ENCODE measurements at places on chromosomes 11 and 22.

GRCh38 chr11:18332302-18332701 lies 9.9 kb downstream of the GTF2H1 start:
- no peak for DNase-seq

- DNase-seq: peak; percentile 14
Observed at GRCh38 chr22:28989035-28989464, 72.6 kb downstream of the C22orf31 start.

- peak; percentile 74 for DNase-seq
Observed at GRCh38 chr11:30540781-30541180, 45.4 kb downstream of the MPPED2 start.

GRCh38 chr11:105181521-105181920 lies 42.0 kb upstream of the CARD18 start:
- peak; percentile 6 for DNase-seq

- DNase-seq: no peak
Observed at GRCh38 chr22:49691256-49691655, 136.4 kb downstream of the BRD1 start.

GRCh38 chr22:37544955-37545702 lies 15.2 kb upstream of the CDC42EP1 start:
- peak; percentile 74 for DNase-seq

GRCh38 chr11:63639199-63639832 lies 25.1 kb upstream of the PLAAT3 start:
- no peak for DNase-seq

DNA sequence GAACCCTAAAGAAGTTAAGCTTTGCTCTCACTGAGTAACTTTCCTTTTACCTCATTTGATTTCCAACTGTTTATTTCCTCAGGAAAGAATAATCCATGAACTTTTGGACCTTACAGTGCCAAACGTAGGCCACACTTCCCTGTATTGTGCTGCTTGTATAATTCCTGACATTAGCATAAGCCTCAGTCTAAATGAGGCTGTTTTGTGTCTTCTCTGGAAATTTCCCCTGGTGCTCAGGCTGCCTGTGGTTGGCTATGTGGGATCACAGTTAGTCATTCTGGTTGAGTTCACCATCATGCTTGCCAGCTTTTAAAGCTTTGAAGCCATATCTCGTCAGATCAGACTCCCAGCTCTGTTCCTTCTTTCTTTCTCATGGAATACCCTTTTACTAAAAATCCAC lies 107.0 kb downstream of the FAM76B start:
- DNase-seq: no peak

GRCh38 chr11:17219016-17219415 lies 11.2 kb upstream of the PIK3C2A start:
- DNase-seq: no peak

DNA sequence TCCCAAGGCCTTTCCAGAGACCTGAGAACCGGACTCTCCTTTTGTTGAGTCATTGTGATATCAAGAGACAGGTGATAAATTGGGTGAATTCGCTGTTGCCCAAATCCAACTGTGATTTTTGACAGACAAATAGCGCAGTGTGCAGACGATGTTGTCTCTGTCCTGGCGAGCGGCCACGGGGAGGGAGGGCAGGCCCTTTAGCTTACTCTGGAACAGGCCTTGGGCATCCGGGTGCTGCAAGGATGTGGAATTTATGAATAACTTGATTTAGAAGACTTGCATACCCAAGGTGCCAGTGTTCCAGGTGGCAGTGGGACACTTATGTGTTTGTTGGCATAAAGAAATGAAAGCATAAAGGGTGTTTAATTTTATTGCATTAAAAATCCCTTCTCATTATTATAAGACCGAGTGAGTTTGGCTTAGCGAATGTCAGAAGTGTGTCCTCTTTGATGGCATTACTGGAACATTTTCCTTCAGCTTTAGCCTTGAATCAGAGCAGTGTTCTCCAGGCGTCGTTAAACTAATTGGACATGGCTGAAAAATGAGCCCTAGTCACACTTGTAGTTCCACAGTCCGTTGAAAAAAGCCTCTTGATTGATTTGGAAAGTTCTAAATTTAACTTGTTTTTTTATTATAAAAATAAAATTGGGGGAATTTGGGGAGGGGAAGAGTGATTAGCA lies 9.4 kb downstream of the LDLRAD3 start:
- no peak for DNase-seq

DNA sequence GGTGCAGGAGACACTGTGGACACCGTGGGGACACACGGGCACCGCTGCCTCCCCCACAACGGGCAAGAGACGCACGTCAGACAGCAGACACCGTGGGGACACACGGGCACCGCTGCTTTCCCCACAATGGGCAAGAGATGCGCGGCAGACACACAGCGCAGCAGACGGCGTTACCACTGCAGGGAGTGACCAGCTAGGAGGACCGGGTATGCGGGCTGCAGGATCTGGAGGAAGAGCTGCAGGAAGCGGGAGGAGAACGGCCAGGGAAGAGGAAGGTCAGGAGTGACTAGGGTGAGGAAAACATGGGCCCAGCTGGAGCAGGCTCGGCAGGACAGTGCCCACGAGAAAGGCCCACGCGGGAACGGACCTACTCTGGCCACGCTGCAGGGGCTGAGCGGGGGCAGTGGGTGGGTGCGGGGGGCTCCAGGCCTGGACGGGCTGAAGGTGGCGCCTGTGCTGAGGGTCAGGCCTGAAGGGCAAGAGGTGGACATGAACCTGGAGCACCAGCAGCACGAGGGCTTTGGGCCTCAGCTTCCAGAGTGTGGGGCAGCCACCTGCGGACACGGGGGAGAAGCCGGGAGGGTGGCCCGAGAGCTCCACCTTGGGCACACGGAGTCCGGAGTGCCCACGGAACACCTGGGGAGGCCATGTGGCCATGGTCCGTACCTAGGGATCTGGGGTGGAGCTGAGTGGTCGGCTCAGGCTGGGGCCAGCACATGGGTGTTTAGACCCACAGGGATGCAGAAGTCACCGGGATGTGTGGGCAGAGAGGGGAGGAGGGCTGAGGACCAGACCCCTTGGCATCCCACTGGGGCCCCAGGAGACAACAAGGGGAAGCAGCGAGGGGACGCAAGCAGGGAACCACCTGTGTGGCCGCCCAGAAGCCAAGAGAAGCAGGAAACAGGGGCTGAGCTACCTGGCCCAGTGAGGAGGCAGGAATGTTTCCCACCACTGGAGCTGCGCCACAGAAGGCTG lies 16.5 kb downstream of the TOLLIP start:
- DNase-seq: no peak

DNA sequence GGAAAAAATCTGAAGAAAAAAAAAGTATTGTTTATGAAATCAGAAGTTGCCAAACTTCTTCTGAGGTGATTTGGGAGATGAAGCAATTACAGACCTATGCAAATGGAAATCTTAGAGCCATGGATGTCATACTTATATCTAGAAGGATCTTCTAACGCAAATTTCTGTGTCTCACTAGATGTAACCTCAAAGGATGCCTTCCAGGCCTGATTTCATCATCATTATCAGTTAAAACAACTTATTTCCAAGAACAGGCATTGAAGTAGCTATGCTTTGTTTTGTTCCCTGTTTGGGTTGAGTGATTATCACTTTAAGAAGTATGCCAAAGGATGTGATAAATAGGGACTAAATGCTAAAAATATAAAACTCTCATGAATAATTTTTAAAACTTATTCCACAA lies 43.9 kb upstream of the ANGPTL5 start:
- DNase-seq: no peak

- DNase-seq: no peak
Observed at GRCh38 chr11:114605370-114605769, 9.8 kb upstream of the NXPE4 start.

DNA sequence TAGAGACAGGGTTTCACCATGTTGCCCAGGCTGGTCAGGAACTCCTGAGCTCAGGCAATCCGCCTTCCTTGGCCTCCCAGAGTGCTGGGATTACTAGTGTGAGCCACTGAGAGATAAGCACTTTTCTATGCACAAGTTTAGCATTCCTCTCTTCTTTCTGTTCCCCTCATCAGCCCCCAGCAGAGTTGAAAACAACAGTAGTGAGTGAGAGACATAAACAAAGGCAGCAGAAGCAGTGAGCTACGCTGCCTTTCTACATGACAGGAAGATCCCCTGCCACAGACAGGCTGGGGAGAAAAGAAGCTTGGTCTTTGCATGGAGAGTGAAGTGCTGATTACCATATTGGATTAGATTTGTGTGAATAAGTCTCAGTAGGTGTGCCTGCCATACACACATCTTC lies 392.0 kb upstream of the KIRREL3 start:
- no peak for DNase-seq

- no peak for DNase-seq
Observed at GRCh38 chr22:30562366-30562765, 12.1 kb downstream of the GAL3ST1 start.

DNA sequence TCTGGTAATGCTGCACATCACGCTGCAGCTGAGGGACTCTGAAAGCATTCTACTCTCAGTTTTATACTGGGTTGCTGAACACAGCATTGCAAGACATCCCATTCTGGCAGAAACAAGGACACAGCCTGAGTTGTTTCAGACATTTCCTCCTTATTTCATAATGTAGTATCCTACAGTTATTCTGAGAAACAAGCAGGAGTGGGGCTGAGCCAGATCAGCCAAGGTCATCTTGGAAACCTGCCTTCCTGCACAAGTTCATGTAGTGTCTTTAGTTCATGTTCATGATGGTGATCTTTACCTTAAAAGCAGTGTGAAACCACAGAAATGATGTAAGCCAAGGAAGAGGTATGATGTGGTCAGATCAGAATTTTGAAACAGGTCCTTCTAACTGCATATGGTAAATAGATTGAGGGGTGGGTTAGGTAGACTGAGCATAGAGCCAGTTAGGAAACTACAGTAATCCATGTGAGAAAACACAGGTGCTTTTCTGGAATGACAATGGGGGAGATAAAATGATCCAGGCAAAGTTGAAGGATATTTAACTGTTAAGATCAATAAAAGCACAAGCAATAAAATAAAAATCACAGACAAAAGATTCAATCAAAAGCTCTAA lies 1686.8 kb downstream of the LRRC4C start:
- DNase-seq: no peak

- no peak for DNase-seq
Observed at GRCh38 chr11:117716521-117717440, 80.2 kb downstream of the DSCAML1 start.

GRCh38 chr11:35114906-35115687 lies 23.9 kb upstream of the CD44 start:
- no peak for DNase-seq

GRCh38 chr11:77151804-77152509 lies 23.9 kb downstream of the MYO7A start:
- DNase-seq: peak; percentile 52

DNA sequence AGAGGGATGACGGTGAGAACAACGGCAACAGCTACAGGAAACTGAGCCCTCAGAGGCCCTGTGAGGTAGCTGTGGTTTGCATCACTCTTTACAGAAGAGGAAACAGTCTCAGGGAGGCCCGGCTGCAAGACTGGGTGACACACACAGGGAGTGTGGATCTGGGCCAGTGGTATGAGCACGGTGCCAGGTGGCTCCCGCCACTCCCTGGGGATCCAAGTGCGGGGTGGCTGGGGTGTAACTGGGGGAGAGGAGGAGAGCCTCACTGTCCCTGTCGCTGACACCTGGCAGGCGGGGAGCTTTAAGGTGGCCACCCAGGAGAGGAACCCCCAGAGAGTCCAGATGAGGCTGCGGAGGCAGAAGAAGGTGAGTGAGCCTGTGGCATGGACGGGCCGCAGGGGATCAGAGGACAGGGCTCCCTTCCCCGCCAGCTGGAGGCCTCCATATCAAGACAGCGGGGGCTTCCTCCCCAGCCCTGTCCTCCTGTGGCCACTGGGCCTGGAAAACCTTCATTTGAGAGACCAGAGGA lies 5.6 kb downstream of the RGL4 start:
- DNase-seq: no peak

DNA sequence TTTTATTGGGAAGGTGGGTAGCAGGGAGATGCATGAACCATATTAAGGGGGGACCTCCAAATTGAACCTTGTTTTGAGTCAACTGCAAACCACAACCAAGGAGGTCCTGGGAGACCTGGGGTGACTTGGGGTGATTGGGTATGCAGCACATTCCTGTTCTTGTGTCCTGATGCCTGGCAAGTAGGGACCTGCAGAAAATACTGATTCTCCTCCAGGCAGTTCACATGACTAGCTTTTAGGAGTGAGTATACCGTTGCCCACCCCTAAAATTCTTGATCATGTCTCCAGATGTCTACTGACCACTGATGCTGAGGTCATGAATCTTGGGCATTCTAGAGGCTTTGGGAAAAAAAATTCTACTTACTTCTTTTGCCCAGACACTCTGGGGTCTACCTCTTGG lies 6.3 kb downstream of the EHF start:
- DNase-seq: no peak

DNA sequence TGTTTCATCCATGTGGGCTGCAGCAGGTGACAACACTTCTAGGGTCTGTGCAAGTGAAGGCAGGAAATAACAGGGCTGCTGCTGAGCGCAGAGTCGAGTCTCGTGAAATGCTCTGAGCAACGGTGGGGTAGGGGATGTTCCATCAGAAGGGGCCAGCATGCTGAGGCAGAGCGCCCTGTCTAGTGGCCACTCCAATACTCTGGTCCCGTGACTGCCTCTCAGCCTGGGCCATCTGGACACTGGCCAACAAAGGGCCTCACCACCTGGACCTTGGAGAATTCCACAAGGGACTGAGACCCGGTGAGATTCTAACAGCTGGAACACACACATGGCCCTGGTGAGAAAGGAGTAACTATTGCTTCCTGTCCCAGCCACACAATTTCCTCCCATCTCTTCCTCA lies 375.7 kb downstream of the SHANK2 start:
- no peak for DNase-seq

DNA sequence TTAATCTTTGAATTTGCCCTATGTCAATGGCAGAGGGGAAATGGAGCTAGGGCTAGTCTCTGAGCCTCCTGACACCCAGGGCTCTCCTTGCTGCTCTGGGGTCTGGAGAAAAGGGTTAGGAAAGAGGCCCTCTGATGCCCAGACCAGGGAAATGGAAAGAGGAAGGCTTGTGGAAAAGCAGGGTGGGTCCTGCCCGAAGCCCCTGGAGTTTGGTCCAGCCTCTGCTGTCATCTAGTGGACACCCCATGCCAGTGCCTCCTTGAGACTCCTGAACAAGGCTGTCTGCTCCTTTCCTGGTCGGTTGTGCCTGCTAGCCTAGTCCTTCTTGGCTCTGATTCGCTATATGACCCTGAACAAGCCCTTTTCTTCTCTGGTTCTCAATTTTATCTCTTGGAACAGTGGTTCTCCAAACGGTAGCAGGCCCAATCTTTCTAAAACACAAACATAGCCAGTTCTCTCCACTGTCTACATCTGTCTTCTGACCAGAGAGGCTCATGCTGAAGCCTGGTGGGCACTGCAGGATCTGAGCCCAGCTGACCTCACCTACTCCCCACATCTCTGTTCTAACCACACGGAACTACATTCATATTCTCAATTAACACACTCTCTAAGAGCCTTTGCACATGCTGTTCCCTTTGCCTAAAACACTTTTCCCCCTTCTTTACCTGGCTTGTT lies 8.8 kb upstream of the PLA2G3 start:
- peak; percentile 80 for DNase-seq

- no peak for DNase-seq
Observed at GRCh38 chr22:27985323-27986275, 66.5 kb upstream of the PITPNB start.

Data from kidney (tissue), 22 donors.